ENCODE measurements at places on chromosomes 5 and 9. TPM values are rescaled to one million over a fixed set of nuclear protein-coding genes. Genes with fewer than 3 reads are reported as not detected.

CKMT2 gene
- total RNA-seq = not detected

C5orf52 gene
- total RNA-seq = not detected

PTGER4 gene
- 29.9 TPM for total RNA-seq

ADAMTS16 gene
- under 0.01 TPM for total RNA-seq

PCDHB10 gene
- 0.81 TPM for total RNA-seq

RNF208 gene
- total RNA-seq = 0.85 TPM

TPM2 gene
- total RNA-seq = 795 TPM

LCN6 gene
- total RNA-seq = not detected

PRDM9 gene
- total RNA-seq = not detected

DPYSL3 gene
- total RNA-seq = 276 TPM

ZNF354C gene
- 9.4 TPM for total RNA-seq

CARD6 gene
- 18.0 TPM for total RNA-seq

TYRP1 gene
- total RNA-seq = not detected

S100Z gene
- total RNA-seq = not detected

EIF4EBP3 gene
- 1.5 TPM for total RNA-seq

FOXD4L5 gene
- total RNA-seq = 0.16 TPM

GABRG2 gene
- not detected for total RNA-seq

IL3 gene
- not detected for total RNA-seq

MRPS30 gene
- total RNA-seq = 70.7 TPM

ROR2 gene
- 26.4 TPM for total RNA-seq

DIPK1B gene
- 0.12 TPM for total RNA-seq

PRUNE2 gene
- 56.6 TPM for total RNA-seq

CDKN2A gene
- total RNA-seq = 17.2 TPM

S1PR3 gene
- total RNA-seq = 26.3 TPM

ANXA1 gene
- total RNA-seq = 367 TPM

PRRT1B gene
- total RNA-seq = not detected

SVEP1 gene
- total RNA-seq = 107 TPM

ANXA2R gene
- total RNA-seq = 3.6 TPM

DBH gene
- not detected for total RNA-seq

PPP1R2B gene
- total RNA-seq = under 0.01 TPM

ACTL7A gene
- not detected for total RNA-seq

SURF2 gene
- total RNA-seq = 8.8 TPM

CTNNAL1 gene
- total RNA-seq = 108 TPM

CCL19 gene
- total RNA-seq = not detected

ENTREP1 gene
- not detected for total RNA-seq

SV2C gene
- not detected for total RNA-seq

PCDH1 gene
- 1.2 TPM for total RNA-seq
